ENCODE measurements at places on chromosomes 5 and 9. TPM values are rescaled to one million over a fixed set of nuclear protein-coding genes. Genes with fewer than 3 reads are reported as not detected.

GRCh38 chr5:111028865-111029264, 42.6 kb upstream of the TSLP start:
- DNase-seq: no peak

The SLC6A7 gene
- total RNA-seq: not detected

- no peak for DNase-seq
Measured at GRCh38 chr5:78009937-78010527, 233.9 kb upstream of the TBCA start.

The SLC23A1 gene
- not detected for total RNA-seq

Measured in Right ventricle myocardium superior (tissue), 1 donor.